ENCODE measurements at places on chromosomes 6 and 20.

GRCh38 chr6:136920216-136920615 is 1.9 kb upstream of the SLC35D3 start:
- no peak for DNase-seq

DNA sequence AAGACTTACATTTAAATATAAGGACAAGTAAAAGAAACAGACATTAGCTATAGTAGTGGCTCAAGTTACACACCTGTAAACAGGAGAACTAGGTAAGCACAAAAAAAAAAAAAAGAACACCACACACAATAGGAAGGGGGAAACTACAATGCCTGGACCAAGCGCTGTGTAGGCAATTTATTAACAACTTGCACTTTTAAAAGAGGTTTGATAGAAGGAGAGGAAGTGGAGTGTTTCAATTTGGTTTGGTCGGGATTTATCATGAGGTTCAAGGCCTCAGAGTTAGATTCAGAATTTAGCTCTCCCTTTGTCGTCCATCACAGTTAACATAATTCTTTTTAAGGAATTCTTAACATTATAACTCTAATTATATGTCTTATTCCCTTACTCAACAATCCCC is 1.1 kb upstream of the USP49 start:
- DNase-seq, result no peak

- DNase-seq, result no peak
These were observed 132.7 kb downstream of the PKHD1 start for GRCh38 chr6:51954681-51955080.

GRCh38 chr6:138526822-138527235 is 27.5 kb upstream of the NHSL1 start:
- no peak for DNase-seq

GRCh38 chr20:62087632-62088031 is 22.0 kb upstream of the TAF4 start:
- no peak for DNase-seq

- DNase-seq, result no peak
These were observed 3.2 kb upstream of the BPIFA1 start for GRCh38 chr20:33232486-33233072.

DNA sequence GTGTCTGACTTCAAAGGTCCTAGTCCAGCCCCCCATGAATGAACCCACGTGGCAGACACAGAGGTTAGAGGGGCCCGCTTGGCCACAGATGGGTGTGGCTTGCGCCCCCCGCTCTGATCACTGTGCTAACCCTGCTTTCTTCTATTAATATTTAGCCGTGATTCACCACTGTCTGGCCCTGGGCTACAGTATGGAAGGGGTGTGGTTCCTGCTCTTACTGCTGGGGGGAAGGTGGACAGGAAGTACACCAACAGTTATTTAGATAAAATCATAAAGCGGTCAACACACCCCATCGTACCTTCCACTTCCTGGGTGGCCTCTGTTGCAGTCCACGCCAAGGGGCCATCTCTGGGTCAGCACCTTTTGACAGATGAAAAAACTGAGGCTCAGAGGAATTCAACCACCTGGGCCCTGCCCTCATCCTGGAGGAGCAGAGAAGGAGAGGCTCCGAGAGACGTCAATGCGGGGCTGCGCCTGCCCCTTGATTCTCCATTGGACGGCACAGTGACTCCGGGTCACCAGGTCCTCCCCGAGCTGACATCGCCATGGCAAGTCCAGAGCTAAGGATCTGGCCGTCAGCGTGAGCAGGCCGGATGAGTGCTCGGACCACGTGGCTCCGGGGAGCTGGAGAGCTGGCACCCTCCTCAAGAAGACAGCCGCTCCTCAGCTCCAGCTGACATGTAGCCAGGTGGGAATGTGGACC is 206.3 kb downstream of the PREX1 start:
- peak; percentile 49 for DNase-seq

GRCh38 chr6:32074996-32075532 is 34.1 kb downstream of the TNXB start:
- DNase-seq, result no peak

DNA sequence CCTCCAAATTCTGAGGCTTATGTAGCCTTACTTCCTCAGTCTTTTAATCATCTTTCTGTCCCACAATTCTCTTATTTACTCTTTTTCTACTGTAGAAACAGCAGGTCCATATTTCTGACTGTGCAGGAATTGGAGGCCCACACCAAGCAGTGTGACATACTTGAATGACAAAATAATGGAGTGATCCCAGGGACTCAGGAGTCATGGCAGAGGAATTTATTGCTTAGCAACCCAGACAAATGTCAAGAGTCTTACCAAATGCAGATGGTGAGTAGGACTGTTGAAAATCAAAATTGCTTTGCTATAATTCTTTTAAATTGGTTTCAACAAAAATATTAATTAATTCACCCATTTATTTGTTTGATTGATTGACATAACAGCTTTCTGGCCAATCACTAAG is 59.9 kb downstream of the HTR1B start:
- DNase-seq, result no peak

DNA sequence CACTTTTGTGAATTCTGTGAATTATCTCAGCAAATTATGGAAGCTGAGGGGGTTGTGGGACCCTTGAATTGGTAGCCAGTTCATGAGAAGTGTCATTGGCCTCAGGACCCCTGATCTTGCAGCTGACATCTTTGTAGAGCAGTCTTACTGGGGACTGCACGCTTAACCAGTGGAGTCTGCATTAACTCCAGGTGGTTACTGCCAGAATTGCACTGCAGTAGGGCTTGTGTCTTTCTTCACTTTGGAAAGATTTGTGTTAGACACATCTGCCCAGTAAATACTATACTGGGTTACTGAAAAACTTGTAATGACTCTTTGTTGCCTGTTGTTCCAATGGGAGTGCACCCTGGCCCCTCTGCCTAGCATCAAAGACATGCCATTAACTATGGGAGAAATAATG is 21.2 kb upstream of the CDKN1A start:
- no peak for DNase-seq

DNA sequence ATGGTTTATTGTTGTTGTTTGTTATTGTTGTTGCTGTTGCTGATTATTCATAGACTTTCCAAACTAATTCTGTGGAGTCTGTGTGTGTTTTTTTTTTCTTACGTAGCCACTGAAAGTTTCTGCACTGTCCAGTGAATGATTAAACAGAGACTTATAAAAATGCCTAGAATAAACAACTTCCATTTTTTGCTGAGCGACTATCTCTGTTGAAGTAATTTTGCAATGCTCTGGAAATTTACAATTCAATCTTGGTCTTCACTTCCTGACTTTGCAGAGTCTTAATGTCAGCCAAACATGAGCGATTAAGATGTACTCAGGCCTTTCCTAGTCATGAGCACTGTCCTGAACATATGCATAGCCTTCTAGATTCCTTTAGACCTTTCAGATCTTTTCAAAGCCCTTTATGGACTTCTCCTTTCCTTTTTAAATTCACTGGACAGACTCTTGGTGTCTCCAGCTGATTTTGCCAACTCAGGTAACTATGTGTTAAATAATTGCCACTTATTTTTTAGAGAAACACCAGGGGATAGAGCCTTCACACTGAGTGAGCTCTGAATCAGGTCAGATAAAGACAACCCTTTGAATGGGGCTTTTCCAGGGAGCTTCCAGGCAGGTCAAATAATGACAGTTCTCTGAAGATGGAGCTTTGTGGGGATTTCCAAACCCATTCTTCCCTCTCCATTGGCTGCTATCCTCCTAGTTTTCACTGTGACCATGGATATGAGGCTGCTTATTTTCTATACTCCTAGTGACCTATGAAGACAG is 622.8 kb upstream of the EPHA7 start:
- DNase-seq, result no peak

DNA sequence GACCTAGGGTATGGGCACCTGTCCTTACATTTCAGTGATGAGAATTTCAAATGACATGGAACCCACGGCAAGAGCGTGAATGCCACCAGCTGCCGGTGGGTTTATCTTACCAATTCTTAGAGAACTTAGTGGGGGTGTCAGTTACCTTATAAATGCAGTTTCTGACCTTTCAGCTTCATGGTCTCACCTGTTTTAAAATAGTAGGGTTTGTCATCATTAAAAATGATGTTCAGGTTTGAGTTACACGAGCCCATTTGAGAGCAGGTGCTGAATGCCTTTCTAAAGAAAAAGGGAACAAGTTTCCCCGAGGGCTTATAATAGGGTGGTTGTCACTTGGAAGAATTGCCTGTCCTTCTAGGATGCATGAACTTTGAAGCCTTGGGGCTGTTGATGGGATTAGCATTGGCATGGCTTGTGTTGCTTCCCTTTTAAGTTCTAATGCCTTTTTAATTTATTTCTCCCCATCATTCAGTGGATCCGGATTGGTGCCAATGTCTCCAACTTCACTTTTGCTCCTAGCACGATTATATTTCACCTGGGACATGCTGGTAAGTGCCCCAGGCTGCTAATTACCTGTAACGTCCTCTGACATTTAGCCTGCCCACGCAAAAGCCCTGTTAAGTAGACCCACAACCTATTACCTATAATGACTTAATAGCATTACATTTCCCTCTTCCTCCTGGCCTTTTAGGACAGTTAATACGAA is 27.9 kb downstream of the GHRH start:
- DNase-seq, result no peak

GRCh38 chr6:135503703-135504475 is 6.3 kb upstream of the AHI1 start:
- no peak for DNase-seq

- no peak for DNase-seq
These were observed 11.0 kb downstream of the LY86 start for GRCh38 chr6:6599468-6599873.

DNA sequence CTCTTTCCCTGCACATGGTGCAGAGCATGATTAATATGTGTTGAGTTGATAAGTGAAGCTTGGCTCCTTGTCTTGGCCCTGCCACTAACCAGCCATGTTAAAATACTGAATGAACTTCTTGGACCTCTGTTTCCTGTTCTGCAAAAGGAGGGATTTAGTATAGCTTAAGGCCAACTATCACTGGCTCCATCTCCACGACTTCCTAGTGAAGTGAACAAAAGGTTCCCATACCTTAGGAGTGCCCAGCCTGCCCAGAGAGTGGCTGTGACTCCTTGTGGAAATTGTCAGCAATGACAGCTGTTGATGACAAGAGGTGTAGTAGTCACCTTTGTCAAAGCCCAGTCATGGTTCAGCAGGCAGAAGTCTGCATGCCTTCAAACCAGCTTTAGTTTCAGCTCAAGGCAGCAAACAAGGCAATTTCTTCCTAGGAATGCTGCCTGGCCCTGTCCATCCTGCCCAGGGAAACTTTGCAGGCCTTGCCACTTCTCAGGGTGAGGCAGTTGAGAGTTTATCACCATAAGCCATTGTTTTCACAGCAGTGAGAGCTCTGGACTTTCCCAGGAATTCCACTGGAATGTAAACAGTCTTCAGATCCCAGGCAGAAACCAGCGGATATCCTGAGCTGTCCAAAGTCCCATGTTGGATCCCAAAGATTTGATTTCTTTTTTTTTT is 169.7 kb upstream of the TNFAIP3 start:
- peak; percentile 46 for DNase-seq

DNA sequence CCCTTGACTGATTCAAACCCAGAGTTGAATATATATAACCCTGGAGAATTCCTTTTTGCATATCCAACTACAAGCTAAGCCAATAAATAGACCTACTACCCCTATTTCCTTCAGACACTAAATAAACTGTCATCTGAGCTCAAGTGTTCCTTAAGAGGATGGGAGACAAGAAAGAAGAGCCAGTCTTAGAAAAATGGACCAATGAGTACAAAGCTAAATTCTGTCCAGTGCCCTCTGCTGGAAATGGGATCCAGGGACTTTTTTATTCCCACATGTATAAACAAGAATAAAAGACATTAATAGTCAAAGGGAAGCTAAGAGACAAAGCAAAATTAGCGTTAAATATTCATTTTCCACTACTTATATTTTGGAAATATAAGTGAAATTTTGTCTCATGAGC is 4.8 kb downstream of the PPP1R10 start:
- no peak for DNase-seq

GRCh38 chr6:41073968-41074691 is 1.4 kb downstream of the NFYA start:
- no peak for DNase-seq

- DNase-seq, result no peak
These were observed 19.2 kb downstream of the FKBP1A start for GRCh38 chr20:1373614-1374013.

DNA sequence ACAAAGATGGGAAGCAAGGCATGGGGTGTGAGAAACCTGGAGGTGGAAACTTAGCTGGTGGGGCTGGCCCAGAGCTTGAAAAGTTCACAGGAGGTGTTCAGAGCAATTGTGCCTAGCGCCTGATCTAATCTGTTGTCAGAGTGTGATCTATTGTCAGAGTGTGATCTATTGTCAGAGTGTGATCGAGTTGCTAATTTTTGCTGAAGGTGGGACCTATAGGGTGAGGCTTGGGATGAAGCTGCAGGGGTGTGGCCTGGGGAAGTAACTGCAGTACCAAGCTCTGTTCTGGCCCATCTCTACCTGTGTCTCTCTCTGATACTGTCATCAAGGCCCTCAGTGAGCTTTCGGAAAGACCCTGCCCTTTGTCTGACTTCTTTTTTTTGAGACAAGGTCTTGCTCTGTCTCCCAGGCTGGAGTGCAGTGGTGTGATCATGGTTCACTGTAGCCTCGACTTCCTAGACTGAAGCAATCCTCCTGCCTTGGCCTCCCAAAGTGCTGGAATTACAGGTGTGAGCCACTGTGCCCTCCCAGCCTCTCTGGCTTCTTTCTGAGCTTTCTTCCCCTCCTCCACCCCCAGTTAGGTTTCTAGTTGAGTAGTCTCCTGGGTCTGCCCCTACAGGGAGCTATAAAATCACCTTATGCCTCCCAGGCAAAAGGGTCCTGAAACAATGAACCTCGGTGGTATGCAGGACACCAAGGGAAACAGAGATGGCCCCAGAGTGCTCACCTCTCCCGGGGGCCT is 150.8 kb upstream of the RNF24 start:
- no peak for DNase-seq

- DNase-seq, result no peak
These were observed 33.8 kb downstream of the CD40 start for GRCh38 chr20:46151936-46152335.

DNA sequence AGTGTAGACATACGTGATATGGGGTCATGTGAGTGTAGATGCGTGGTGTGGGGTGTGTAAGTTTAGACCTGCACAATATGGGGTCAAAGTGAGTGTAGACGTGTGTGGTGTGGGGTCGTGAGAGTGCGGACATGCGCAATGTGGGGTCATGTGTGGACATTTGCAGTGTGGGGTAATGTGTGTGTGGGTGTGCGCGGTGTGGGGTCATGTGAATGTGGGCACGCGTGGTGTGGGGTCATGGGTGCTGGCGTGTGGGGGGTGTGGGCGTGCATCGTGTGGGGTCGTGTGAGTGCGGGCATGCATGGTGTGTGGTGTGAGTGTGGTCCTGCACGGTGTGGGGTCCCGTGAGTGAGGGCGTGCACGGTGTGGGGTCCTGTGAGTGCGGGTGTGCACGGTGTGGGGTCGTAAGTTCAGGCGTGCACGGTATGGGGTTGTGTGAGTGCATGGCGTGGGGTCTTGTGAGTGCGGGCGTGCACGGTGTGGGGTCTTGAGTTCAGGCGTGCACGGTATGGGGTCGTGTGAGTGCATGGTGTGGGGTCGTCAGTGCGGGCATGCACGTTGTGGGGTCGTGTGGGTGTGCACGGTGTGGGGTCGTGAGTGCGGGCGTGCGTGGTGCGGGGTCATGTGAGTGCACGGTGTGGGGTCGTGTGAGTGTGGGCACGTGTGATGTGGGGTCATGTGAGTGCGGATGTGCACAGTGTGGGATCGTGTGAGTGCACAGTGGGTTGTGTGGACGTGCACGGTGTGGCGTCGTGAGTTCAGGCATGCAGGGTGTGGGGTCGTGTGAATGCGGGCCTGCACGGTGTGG is 14.3 kb downstream of the PCMTD2 start:
- DNase-seq, result no peak

- no peak for DNase-seq
These were observed 316.2 kb downstream of the ADGRB3 start for GRCh38 chr6:68951270-68951669.

All from LoVo (cell line).